ENCODE measurements at places on chromosomes 12 and 14.

DNA sequence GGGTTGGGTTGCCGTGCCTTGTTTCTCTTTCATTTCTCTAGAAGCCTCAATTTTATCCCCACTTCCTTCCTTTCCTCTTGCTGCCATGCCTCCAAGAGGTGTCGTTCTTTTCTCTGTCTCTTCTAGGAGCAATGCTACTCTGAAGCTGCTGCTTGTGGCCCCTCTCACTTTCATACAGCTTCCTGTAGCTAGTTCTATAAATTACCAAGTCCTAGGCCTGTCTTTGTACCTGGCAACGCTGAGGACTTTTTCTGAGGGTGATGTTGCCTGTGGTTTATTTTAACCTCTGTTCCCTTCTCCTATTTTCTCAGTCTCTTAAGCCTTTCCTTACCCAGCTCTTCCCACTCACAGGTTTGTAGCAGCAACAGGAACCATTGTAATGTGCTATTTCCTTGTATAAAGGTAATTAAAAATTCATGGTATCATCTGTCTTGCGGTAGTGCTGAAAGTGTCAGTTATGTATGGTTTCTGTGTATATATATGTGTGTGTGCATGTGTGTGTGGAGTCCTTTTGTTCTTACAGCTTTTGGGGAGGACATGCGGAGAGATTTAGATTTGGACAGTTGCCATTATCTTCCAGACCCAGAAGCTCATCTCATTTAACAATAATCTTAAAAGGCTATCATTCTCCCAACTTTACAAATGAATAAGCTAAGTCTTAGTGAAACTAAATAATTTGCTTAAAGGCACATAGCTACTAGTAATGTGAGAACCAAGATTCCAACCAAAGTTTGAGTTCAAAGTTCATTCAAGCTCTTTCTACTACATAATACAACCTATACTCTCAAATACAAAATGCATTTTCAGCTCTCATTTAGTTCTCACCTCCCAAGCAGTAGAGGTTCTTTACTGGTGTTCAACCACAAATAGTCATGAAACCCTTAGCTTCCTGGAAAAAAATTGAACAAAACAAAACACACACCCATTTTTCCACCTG lies 43.8 kb downstream of the DDHD1 start:
- no peak for DNase-seq

- no peak for DNase-seq
These were observed 199.0 kb upstream of the SLC38A2 start for GRCh38 chr12:46571608-46572007.

DNA sequence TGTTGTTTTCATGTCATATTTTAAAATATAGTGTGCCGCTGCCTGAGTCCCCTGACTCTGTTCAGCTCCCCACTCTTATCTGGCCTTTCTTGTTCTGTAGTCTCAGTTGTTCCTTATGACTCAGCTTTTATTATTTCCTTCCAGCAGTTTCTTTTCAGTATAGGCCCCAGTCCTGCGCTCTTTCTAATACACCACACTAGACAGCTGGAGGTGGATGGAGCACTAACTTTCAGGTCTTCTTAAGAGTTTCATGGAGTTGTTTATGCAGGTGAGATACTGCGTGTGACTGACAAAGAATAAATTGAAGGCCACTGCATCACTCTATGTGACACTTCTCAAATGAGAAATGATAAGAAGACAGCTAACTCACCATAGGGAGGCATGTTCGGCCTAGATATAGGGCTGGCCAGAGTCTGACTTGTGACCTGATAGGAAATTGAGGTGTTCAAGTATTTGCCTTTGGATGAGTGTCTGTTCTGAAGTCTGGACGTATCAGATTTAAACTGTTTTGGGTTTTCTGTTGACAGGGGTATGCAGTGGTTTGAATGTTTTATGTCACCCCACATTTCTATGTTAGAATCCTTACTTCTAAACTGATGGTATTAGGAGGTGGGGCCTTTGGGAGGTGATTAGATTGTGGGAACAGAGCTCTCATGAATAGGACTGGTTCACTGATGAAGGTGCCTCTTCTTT lies 60.8 kb upstream of the CLMN start:
- no peak for DNase-seq

DNA sequence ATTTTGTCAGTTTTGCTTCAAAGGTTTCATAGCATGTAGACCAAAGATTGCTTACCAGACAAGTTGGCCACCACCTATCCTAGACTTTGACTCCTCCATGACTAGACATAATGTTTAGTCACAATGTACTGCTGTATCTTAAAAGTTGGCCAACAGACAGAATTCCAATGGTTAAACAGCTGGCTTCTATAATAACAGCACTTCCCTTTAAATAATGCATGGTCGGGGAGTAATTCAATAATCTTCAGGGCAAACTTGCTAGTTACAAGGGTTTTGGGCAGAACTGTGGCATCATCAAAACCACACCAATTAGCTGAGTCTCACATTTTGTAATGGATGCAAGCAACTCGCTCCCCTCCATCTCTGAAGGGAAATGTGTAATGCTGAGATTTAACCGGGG lies 56.9 kb downstream of the IGF1 start:
- no peak for DNase-seq

DNA sequence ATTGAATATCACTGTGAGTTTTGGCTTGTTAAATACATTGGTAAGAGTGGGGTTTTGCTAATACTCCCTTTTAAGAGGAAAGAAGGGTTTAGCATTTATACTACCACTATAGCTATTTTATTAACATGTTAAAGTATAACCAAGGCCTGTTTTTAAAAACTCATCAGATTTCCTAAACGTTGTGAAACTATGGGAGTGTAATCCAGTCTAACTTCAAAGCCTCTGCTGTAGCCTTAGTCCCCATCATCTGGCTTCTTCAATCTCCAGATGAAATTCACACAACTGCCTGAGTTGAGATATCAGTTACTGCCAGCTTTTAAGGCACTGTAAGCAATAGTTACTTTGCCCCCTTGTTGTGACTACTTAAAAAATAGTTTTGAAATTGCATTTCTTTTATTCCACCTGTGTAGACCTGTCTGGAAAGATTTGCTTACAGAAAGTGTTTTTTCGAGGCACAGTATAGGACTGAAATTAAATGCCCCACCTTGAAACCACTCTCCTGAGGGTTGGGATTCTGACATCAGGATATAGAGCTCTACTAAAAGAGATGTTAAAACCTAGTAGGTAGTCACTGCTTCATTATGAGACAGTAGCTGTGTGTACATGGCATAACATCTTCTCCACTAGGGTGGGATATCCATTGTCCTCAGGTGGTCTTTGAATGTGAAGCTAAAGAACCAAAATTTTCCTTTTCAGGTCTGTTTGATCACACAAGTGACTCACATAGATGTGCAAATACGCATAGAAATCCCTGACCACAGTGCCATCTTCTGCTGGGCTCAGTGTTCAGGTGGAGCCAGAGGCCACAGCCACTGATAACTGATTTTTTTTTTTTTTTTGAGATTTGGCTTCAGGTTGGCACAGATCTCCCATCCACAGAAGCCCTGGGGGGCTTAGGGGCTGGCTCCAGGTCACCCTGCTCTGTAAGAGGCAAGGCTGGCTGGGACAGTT lies 125.5 kb downstream of the DAAM1 start:
- no peak for DNase-seq

GRCh38 chr12:96828169-96828789 lies 78.8 kb upstream of the NEDD1 start:
- no peak for DNase-seq
